Suppressor macrophage treated with lipopolysaccharide for 1 hour (primary cell): ENCODE measurements at places on chromosomes 6 and 20.

- no peak for DNase-seq
Observed at GRCh38 chr6:137522831-137523230, 28.6 kb upstream of the OLIG3 start.

DNA sequence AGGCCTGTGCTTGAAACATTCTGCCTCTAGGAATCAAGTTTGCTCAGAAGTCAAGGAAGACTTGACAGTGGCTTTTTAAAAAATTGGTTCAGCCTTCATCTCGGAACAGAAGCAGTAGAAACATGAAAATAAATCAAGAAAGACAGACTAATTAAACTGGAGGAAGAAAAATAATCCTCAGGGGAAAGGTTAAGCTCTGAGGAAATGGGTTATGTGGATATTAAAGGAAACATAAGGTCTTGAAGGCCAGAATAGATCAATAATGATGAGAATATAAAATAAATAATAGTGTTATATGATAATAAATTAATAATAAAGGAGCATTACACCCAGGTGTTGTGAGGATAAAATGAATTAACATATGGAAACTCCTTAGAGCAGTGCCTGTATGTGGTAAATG lies 121.7 kb downstream of the GPR63 start:
- DNase-seq = no peak

GRCh38 chr20:57802765-57803507 lies 93.1 kb upstream of the PMEPA1 start:
- no peak for DNase-seq

GRCh38 chr6:35037664-35038038 lies 103.5 kb downstream of the TCP11 start:
- DNase-seq = no peak

DNA sequence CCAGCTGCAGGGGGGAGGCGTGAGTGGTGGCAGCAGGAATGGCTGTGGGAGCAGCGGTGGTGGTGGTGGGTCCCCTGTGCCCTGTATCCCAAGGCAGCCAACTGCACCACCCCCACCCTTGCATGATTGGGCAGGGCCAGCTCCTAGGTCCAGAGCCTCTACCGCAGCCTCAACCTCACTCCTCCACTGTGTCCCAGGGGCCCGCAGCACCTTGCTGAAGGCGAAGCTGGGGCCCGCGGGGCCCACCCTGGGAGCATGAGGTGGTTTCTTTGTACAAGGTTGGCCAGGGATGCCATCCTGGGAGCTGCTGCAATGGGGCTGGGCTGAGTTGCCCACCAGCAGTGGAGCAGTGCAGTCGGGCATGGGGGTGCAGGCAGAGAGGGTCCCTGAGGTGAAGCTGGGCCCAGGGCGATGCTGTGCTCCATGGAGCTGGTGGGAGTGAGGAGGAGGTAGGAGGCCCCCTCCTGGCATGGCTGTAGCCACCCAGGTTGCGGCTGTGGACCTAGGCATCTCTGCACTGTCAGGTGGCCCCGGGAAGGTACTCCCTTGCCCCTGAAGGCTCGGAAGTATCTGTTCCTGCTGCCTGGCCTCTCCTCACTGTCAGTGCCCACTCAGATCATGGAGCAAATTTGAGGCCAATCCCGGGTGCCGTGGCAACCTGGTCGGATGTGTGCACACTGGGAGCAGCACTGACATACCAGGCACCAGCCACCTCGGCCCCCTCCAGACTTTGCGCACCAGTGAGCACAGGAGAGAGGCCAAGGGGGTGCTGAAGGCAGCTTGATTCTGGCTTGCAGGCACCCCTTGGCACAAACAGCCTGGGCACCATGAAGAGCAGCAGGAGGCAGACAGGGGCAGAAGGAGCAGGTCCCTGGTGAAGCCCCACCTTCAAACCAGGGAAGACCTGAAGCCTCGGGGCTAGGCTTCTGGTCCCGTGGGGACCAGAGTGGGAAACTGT lies 60.2 kb upstream of the L3MBTL3 start:
- no peak for DNase-seq

- no peak for DNase-seq
Observed at GRCh38 chr6:25359191-25359861, 80.2 kb downstream of the CARMIL1 start.

GRCh38 chr20:36308353-36308752 lies 2.2 kb downstream of the DLGAP4 start:
- no peak for DNase-seq

- no peak for DNase-seq
Observed at GRCh38 chr20:24648919-24649318, 179.5 kb downstream of the SYNDIG1 start.

DNA sequence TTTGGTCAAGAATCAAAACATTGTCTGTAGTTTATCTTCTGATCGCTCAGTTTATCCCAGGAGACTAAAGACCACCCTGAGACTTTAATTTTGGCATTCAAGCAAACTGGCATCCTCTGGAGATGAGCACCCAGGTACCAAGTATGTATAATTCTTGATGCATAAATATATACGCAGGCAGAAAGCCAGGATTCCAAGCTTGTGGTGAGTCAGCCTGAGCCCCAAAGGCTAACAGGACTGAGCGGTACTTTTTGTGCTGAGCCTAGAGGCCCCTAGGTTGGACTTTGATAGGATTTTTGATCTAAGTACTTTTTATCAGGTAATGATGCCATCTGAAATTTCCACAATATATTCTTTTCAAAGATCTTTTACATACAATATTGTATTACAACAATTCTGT lies 301.3 kb downstream of the TFAP2B start:
- no peak for DNase-seq

DNA sequence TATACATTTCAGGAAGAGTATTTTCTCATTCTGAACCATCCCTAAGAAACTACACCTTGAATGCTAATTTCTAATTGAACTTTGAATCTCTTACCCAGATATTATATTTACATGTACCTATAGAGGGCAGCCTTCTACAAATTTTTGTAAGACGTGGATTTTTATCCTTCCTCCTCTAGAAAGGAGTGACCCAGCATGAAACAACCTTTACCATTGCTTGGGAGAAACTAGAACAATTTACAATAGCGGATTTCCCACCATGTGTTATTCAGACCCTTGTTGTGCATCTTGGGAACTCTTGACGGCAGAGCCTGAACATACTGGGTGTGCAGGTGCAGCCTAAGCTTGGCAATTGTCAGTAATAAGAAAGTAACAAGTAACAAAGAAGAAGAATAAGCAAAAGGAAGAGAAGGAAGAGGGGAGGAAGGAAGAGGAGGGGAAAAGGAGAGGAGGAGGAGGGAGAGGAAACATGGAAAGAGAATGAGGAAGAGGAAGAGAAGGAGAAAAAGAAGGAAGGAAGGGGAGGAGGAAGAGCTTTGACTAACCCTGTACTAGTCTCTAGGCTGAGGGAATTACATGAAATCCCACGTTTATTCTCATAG lies 10.8 kb upstream of the TAAR1 start:
- peak; percentile 85 for DNase-seq

DNA sequence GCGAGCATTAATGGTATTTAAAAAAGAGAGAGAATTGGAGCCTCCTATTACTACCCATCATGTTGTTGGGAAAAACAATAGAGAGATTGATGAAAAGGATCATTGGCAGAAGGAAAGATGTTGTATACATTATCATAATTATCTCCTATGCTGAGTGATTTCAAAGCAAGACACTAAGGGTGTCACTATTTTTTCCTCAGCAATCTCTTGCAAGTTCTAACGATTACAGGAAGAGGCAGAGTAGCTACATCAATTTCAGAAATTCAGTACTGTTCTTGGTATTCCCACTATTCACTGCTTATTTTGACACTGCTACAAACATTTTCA lies 891.2 kb downstream of the C6orf118 start:
- DNase-seq = no peak

DNA sequence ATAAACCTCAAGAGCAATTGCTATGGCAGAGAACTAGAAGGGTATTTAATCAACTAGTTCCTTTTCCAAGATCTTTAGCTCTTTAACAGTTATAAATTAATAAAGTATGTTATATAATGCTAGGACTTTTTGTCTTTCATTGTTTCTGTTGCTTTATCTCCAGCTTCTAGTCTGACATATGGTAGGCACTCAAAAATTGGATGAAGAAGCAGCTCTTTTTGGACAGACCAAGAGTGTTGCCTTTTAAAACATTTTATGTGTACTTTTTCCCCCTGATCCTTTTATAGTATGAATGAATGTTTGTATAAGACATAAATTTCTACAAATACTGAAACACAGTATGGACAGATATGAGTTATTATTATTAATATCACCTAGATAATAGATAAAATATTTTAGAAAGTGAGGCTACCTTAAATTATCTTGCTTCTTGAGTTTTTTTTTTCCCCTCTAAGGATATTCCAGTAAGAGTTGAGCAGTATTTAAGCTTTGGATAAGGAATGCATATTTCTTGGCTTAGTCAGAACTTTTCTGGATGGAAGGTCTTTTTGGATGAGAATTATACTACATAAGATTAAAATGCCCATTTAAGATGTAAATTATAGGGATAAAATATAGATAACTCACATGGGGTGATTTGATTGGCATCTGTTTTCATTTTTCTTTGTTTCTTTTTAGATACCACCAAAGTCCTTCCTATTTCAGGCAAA lies 16.6 kb downstream of the LAMA2 start:
- no peak for DNase-seq

- DNase-seq = no peak
Observed at GRCh38 chr6:45827952-45828530, 187.6 kb downstream of the CLIC5 start.

DNA sequence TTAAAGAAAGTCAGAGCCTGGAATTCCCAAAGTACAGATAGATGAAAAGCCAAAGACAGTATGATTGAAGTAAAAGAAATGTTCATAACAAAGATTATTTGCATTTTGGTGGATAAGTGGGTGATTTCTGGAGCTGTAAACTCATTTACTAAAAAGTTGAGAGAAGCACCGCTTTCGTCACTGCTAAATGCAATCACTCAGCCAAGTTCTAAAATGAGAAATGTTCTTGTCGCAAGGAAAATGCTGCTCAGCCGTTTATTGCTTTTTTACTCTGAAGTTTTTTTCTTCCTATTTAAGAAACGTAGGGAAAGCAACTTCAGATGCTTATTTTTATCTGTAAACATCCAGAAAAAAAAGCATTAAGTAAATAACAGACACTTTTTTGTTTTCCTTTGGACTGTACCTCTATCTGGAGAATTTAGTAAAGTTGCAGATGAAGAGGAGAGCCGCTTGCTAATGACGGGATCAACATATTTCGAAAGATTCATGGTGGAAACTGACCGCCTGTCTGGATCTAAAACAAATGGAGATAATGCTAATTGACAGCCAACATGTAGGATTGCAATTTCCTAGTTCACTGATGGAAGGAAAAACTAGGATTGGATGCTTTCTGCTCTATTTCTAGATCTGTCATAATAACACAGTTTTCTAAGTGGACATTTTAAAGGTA lies 93.8 kb upstream of the BCLAF1 start:
- no peak for DNase-seq

DNA sequence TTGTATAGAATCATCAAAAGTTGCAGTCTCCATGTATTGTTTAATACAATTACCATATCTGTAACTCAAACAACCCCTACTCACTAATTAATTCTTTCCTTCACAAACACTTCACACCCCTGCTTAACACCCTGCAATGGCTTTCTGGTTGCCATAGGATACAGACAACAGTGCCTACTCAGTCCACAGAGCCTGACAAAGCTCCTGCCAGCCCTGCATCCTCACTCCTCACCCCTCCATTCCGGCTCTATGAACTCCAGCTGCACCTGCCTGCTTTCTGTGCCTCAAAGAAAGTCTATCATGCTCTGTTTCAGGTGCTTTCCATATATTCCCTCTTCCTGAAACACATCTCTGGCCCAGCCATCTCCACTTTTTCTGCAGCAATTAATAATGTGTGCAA lies 253.4 kb downstream of the HACE1 start:
- no peak for DNase-seq

DNA sequence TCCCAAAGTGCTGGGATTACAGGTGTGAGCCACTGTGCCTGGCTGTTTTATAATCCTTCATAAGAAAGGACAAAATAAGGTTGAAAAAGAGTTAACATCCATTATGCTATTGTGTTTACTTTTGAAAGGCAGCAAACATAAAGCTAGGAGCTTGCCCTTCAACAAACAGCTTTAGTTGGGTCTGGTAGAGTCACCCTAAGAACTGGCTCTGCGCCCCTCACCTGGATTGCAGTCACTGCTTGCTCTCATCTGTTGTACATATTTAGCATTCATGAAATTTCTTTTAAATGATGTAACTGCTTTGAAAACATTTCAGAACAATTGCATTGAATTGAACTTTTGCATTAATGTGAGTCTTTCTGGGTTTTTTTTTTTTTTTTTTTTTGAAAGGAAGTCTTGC lies 38.9 kb downstream of the JARID2 start:
- DNase-seq = no peak

DNA sequence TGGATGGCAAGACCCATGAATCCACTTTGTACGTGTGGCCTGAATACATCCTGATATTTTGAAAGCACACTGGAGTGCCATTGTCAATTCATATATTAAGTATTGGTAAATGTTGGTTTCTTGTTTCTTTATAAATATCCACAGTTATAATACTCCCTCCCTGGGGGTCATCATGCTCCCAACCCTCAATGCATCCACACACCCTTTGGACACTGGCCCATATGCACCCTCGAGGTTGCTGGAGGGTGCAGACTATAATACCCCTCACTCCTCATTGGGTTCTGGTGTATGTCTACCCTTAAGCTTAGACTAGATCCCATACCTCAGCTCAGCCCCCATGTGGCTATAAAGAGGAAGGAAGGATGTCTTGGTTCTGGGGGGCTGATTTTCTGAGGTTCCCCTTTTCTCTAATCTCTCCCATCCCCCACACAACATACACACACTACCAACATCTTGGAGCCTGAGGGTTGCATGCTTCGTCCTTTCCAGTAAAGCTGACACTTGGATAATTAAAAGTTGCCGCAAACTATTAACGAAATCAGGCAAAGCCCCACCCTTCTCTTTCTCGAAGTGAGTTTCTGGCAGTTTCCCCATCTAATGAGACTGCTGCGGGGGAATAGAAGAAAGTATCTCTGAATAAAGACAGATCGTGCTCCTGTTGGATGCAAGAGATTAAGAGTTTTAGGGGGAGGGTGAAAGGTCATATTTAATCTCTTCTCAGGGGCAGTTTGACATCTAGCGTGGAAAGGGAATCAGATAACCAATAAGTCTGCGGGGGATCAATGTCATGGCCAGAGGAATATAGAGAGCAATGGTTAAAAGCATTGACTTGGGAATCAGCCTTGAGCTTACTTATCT lies 7.4 kb downstream of the PIM1 start:
- peak; percentile 53 for DNase-seq

- DNase-seq = no peak
Observed at GRCh38 chr6:157186785-157187181, 136.5 kb downstream of the TMEM242 start.

DNA sequence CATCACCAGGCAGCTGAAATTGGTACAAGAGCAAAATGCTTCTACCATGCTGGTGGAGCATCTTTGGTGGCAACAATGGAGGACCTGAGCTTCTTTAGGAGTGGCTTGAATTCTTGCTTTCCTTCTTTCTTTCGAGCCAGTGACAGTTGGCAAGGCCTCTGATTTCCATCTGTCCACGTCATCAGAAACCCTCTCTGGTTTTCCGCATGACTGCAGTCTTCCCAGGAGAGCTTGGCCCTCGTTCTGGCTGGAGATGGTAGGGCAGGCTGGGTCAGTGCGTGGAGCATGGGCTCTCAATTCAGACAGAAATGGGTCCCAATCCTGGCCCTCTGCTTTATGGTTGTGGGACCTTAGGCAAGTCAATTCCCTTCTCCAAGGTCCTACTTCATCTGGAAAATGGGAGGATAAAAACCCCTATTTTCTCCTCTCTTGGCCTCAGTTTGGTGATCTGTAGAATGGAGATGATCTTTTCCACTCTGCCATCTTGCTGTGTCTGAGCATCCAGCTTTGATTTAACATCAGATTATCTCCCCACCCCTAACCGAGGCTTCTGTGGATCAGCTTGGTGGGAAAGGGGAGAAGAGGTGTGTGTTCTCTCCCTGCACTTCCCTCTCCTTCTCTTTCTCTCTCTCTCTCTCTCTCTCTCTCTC lies 3.6 kb upstream of the BPIFB1 start:
- no peak for DNase-seq
